Activated CD8-positive, alpha-beta memory T cell treated with anti-CD3 and anti-CD28 coated beads for 24 hours (primary cell): ENCODE measurements at places on chromosomes 6 and 20.

DNA sequence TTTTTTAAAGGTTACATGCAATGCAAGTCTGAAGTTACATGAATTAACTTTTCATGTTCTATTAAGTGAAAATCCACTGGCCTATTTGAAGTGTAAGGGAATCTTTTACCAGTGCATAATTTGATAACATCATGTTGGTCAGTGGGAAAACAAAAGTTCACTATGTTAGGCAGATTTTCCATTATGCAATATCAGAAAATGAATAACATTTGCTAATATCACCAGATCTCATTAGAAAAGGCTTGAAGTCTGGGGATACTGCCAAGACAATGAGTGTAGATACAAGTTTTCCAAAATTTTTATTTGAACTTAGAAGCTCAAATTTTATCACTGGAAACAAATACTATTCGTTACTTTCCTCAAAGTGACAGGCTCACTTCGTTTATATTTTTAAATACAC lies 296.4 kb upstream of the CDH4 start:
- no peak for DNase-seq

DNA sequence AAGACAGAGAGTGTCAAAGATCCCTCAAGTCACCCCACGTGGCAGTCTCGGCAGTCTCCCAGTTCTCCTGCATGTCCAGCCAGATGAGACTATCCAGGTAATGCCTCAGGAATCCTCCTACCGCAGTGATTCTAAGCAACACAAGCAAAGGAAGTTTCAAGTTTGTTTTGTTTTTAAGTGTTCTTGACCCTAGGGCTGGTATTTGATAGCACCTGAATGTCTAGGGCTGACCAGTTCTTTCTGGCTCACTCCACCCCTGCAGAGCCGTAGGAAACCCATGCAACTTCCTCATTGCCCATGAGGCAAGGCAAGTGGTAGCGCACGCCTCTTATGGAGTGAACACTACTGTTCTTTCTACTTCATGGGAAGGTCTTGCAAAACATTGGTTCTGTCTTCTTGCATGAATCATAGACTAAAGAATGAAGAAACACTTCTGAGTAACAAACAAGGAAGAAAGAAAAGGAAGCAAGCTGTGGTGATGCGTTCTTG lies 24.8 kb upstream of the FOXQ1 start:
- DNase-seq = no peak

- no peak for DNase-seq
These were observed 9.6 kb downstream of the HRH3 start for GRCh38 chr20:62210496-62210855.

GRCh38 chr6:114121913-114122662 lies 151.1 kb upstream of the HDAC2 start:
- no peak for DNase-seq

GRCh38 chr6:149211046-149211571 lies 106.4 kb upstream of the TAB2 start:
- DNase-seq = peak; percentile 70

GRCh38 chr20:58944610-58945009 lies 36.4 kb upstream of the NELFCD start:
- no peak for DNase-seq

DNA sequence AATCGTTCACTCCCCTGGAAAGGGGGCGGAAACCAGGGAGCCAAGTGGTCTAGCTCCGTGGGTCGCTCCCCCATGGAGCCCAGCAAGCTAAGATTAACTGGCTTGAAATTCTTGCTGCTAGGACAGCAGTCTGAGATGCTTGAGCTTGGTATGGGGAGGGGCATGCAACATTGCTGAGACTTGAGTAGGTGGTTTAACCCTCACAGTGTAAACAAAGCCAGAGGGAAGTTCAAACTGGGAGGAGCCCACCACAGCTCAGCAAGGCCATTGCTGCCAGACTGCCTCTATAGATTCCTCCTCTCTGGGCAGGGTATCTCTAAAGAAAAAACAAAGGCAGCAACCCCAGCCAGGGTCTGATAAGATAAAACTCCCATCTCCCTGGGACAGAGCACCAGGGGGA lies 43.2 kb downstream of the COL21A1 start:
- no peak for DNase-seq

DNA sequence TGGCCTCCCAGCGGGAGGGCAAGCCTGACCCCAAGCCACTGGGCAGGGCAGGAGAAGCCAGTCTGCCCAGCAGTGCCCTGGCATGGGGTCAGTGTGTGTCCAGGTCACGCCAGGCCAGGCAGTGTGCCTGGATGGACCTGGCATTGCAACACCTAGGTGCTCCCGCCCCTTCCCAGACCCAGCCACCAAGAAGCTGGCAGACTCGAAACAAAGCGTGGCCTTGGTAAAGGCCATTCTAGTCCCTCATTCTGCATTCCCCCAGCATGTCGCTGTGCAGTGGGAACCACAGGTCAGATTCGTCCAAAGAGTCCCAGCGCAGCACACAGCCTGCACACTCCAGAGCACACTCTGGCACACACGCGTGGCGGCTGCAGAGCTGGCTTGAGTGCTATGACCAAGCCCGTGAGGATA lies 19.3 kb upstream of the APMAP start:
- no peak for DNase-seq

DNA sequence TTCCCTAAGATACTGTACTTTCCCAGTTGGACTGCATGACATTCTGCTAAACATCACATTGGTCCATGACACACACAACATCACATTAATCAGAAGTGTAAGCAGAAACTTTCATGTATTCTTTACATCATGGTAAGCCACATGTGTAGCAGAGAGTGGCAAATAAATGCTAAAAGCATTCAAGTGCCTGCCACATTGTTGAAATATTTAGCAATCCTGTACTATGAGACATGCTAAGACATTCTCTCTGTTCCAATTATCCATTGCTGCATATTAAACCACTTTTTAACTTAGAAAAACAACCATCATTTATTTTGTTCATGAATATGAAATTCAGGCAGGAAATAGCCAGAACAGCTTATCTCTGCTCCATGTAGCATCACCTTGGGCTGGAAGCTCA lies 207.7 kb upstream of the GJE1 start:
- DNase-seq = no peak

DNA sequence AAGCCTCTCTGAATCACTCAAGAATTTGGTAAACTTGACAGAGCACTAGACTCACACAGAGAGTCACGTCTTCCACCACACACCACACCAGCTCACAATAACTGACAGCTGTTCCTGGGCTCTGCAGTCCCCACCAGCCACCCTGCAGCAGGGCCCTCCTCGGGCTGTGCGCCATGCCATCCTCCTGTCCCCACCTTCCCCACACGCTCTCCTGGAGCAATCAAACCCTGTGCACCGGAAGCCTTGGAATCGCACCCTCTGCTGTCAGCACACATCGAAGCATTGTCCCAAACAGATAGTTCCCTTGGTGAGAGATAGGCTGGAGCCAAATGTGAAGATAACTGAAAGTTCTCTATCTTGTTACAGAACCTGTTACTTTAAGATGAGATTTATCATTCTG lies 191.0 kb downstream of the TBXT start:
- DNase-seq = no peak

GRCh38 chr6:111842271-111842822 lies 30.9 kb downstream of the FYN start:
- no peak for DNase-seq

- no peak for DNase-seq
These were observed 46.2 kb upstream of the SDHAF4 start for GRCh38 chr6:70520575-70520974.

GRCh38 chr6:81772741-81773140 lies 20.3 kb upstream of the TENT5A start:
- DNase-seq = no peak

GRCh38 chr6:35161776-35162607 lies 20.9 kb upstream of the TCP11 start:
- DNase-seq = peak; percentile 28

DNA sequence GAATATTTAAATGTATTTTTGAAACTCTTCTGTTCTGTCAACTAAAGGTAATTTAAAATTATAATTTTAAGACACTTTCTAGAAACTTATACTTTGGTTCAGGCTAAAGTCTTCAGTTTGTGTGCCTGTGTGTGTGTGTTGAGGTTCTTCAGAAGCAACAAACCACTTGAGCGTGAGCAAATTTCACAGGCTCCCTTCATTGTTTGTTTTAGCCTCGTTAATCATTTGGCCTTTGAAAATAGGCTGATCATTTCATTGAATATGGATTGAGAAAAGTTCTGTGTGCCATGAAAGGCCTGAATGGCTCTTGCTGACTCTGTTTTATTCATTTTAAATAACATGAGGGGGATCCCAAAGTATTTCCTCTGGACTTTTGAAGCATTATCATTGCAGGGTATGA lies 420.1 kb downstream of the CDKAL1 start:
- DNase-seq = no peak

- DNase-seq = no peak
These were observed 868.3 kb downstream of the EYS start for GRCh38 chr6:64838726-64839125.

DNA sequence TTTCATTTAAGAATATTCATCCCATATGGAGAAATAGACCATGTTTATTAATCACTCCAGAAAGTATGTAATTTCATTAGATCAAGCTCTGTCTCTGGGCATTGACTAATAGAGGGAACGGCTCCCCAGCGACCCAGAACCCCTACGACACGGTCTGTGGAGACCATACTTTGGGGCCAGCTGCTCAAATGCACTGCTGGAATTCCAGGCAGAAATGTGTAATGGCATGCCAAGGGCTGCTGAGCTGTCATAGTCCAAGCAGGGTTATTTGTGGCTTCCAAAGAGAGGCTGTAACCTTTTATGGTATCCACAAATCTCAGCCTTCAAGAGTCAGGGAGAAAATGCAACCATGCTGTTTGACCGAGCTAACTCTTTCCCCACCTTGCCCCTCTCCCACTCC lies 755.8 kb downstream of the DHX35 start:
- no peak for DNase-seq

GRCh38 chr6:21188505-21189223 lies 404.9 kb upstream of the SOX4 start:
- no peak for DNase-seq

- DNase-seq = no peak
These were observed 5.6 kb upstream of the MBOAT1 start for GRCh38 chr6:20217891-20218290.

DNA sequence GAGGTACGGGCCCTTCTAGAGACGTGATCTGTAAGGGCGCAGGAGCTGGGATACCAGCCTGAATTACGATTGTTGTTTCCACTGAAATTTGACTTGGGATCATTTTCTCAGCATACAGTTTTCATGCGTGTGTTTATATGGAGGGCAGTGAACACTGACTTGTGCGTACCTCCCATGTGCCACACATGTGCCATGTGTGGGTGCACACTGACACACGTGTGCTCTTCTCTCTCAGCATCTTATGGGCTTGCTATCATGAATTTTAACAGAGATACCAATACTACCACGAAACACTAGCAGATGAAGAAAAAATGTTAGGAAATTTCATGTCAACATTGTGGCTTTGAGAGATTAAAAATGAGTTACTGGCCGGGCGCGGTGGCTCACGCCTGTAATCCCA lies 39.1 kb downstream of the L3MBTL3 start:
- DNase-seq = no peak

- no peak for DNase-seq
These were observed 4.7 kb upstream of the TRMT11 start for GRCh38 chr6:125981571-125982185.

DNA sequence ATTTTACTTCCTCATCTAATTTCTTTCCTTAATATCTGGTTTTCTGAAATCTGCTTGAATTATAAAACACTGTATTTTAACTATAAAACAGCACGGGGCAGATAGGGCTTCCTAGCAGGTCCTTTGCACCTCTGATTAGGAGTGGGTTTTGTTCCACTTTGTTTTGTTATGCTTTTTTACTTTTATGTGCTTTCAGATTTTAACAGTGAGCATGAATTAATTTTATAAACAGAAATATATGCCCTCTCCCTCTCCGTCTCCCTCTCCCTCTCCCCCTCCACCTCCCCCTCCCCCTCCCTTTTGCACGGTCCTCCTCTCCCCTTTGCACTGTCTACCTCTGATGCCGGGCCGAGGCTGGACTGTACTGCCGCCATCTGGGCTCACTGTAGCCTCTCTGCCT lies 14.3 kb downstream of the GPX6 start:
- no peak for DNase-seq

DNA sequence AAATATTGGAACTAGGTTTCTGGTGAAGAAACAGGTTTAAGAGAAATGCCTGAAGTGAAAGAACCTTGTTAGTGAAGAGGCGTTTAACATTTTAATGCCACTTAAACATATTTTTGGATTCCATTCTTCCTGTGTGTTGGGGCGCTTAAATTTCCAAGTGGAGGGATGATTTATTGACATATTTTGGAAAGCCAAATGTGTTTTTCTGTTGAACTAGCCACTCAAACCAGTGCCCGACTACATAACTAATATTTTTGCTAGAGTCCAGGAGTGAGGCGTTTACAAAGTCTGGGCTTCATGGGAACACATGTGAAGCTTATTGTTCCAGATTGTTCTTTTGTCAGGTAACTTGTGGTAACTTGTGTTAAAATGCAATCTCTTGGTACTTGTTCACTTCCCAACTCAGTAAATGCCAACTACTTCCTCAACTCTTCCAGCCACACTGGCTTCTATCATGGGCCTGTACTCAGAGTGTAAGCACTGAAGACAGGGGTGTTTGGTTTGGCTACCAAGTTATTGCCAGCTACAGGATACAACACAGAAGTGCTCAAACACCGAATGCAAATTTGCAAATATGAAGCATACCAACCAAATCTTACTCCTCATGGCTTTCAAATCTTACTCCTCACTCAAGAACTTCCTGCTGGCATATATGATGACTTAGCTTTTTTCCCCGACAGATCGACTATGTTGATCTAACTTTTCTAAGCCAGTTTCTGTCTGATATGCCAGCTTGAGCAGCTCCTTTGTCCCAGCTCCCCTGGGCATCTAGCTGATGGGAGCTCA lies 2.0 kb upstream of the ZNFX1 start:
- DNase-seq = no peak

DNA sequence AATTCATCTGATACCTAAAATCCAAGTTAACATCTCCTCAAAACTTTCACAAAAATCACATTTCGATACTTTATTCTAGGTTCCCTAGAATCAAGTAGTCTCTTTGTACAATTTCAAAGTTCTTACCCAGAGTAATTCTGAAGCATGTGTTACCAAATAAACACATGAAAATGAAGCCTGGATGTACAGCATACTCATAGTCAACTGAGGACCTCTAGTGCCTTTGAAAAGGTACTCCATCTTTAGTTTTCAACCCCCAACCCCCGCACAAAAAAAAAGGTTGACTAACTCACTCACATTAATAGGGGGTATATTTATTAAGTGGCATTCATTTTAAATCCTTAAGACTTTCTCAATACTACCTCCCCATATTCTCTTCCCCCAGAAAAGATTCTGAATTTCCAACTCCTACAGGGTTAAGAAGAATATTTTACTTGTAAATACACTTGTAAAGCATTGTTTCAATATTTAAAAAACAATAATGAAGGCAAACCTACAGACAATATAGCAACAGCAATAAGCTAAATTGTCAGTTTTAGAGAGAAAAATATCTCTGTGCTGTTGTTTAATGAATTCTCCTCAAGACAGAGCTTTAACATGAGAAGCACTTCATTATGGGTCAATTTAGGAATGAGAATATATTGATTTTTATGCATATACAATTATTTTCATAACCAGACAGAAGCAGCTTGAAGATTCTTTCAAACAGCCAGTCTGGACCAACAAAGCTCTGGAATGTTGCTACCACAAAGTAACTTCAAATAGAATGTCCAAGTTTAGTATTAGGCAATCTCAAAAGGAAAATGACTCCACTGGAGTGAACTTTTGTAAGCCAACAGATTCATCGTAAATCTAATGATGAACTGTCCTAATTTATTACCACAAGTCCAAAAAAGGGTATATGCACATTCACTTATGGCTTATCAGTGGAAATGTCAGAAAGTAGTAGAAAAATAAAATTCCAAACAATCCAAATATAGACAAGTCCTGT lies 3.3 kb downstream of the PLN start:
- DNase-seq = no peak

GRCh38 chr6:87444362-87444761 lies 28.4 kb upstream of the SLC35A1 start:
- no peak for DNase-seq
